ENCODE measurements at places on chromosomes 2 and 18. TPM values are rescaled to one million over a fixed set of nuclear protein-coding genes. Genes with fewer than 3 reads are reported as not detected.

RNASEH1 gene
- total RNA-seq, result 40.8 TPM

DNA sequence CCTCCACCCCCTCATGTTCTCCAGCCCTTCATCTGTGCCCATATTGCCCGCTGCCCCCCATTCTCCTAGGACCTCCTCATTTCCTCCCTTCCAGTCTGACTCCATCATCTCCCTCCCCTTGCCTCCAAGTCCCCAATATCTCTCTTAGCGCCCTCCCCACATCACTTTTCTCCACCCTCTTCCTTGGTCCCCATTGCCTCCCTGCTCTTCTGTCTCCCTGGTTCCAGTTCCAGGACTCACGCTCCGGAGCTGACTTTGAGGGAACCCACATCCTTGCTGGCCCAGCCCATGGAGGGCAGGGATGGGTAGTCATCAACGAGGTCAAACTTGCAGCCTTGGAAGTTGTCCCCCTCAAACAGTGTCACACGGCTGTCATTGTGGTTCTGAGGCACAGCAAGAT, 2.6 kb downstream of the CRYBA2 start:
- no peak for DNase-seq

DNA sequence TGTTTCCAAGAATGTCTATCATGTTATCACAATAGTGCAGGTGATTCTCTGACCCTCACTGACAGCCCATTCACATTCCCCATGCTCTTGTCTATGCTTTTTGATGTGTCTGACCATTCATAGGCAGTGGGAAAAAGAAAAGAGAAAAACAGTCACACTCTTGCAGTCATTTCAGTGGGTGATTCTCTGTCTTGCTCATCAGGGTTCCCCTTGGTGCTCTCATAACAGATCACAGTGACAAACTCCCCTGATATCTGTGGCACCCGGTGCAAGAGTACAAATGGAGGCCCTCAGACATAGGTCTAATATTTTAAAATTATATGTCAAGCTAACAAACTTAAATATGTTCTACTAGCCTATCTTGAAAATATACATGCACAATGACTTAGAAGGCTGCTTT, 72.7 kb upstream of the PPP1CB start:
- DNase-seq, result no peak

IL1R1 gene
- 0.46 TPM for total RNA-seq

DNA sequence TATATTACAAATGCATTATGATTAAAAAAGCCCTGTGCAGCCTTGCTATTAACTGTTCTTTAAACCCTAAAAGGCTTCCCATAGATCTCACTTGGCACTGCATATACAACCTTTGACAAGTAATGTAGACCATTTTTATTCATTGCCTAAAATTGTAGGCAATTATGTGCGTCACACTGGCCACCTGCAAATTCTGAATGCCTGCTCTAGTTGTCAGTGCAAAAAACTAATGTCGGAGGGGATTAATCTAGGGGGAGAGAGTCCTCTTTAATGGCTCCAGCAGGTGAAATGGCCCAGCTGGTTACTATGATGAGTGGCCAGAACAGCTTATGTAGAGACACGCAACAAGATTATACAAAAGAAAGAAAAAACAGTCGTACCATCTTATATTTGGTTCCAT, 123.2 kb downstream of the OLA1 start:
- DNase-seq, result no peak

- DNase-seq, result no peak
Measured at GRCh38 chr18:68919900-68920299, 122.0 kb downstream of the CCDC102B start.

DNA sequence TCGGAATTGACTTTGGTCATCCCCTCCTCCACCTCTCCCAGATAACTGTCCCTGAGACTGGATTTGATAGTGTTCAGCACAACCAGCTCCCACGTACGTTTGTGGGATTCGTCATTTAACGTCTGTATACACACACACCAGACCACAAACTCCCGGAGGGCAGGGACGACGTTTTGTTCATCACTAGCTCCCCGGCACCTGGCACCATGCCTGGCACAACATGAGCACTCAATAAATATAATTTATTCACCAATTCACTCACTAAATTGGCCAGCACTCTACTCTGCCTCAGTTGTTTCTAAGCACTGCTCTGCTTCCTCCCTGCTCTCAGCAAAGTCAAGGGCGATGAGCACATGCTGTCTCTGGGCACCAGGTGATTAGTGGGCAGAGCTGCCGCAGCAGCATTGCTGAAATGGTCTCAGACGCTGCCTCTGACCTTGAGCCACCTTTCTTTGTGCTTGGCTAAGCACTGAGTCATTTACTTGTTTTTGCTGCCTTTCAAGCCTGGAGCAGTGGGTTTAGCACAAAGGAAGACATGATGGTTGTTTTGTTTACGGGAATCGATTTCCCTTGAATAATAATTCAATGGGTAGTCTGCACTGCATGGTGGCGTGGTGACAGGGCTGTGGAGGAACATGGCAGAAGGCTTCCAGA, 19.3 kb upstream of the LOXHD1 start:
- no peak for DNase-seq

- peak; percentile 9 for DNase-seq
Measured at GRCh38 chr2:236661061-236661761, 91.6 kb downstream of the ACKR3 start.

MTIF2 gene
- total RNA-seq, result 34.5 TPM

DNA sequence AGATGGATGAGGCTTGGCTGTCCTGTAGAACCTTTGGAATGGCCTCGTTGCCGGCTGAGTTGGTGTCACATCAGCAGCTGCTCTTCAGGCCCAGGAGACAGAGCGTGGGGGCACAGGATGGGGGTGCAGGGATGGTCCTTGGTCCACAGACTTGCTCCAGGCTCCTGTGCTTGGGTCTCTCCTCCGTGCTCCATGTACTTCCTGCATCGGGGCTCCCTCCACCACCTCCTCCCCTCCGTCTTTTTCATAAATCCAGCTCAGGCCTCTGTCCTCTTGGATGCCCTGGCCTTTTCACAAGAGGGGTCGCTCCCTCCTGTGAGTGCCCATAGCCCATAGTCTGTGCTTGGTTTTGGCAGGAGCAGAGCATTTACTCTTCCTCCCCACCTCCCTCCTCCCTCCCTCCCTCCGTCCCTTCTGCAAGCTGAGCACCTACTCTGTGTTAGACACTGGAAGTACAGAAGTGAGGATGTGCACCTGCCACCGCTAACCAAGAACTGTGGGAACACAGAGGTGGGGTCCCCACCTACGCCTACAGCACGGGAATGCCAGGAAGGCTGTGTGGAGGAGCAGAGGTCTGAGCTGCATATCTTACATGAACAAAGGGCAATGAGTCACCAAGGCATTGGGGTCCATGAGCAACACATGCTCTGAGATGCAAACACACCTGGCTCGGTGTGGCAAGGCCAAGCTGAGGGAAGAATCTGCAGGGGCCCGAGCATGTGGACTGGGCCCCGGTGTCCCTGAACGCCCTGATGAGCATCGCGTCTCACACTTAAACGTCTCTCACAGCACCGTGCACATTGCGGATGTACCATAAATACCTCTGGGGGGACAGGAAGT, 458.7 kb upstream of the HS6ST1 start:
- no peak for DNase-seq

DNA sequence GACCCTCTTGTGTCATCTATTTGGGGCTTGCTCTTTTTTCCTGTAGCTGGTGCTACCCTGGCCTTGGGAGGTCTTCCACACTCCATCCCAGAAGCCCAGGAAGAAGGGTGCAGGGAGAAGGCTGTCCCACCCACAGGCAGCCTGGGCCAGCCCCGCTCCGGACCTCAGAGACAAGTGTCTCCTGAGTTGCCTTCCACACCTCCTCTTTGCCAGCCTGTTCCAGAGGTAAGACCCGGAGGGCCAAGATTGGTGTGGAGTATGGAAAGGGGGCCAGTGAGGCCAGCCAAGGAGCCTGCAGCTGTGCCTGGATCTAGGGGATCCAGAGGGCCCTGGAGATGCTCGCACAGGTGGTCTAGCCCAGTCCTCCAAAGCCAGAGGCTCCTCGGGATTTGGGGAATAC, 40.5 kb downstream of the ST8SIA5 start:
- DNase-seq, result no peak

DNA sequence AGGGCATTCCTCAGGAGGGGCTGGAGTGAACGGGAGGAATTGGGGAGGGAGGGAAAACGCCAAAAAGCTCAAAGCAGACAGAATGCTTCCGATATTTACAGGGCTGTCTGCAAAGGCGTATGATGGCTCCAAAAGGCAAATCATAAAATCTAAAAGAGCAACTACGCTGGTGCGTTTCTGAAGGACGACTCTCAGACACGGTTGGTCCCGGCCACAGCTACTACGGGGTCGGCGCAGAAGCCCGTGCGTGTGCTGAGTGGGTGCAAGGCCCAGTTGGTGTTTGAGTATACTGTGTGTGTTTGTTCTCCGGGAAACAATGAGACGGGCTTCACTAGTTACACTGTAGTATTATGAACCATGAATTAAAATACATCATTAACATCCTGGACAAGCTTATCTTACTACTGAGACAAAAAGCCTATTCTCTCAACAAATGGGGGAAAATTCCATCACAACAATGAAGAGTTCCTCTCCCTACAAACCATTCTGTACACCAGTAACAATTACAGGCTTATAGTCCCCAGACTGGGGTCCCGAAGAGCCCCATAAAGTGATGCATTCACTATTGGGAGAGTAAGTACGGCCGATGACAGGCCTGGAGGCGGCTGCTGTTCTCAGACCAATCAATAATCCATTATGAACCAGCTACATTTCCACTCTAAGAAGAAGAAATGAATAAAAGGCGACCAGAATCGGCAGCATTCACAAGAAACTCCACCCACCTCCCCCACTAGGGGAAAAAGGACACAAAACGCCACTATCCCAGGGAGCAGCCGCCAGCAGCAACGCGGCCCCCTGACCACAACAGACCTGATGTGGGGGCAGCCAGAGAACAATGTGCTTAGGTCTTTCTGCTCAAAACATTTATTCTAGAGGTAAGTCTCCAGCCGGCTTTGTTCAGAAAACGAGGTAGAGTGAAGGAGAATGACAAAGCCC, 43.4 kb downstream of the ZNF516 start:
- no peak for DNase-seq

DNA sequence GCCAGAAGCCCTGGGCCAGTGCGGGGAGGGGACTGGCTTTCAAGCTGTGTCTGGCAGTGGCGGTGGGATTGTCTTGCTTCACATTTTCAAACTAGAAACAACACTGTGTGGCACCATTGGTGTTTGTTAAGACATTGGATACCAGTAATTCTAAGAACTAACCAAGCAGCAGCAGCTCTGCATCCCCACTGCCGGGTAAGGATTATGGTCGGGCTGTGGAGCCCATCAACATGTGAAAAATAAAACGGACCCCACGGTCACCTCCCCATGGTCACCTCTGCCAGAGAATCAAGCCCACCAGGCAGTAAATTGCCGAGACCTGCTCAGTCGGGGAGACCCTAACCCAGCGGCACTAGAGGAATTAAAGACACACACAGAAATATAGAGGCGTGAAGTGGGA, 65.3 kb downstream of the C18orf63 start:
- DNase-seq, result no peak

DNAH7 gene
- 0.07 TPM for total RNA-seq

GRCh38 chr2:146079216-146079615, 1559.3 kb upstream of the ZEB2 start:
- DNase-seq, result no peak

- no peak for DNase-seq
Measured at GRCh38 chr2:2031101-2031500, 286.8 kb upstream of the PXDN start.

DNA sequence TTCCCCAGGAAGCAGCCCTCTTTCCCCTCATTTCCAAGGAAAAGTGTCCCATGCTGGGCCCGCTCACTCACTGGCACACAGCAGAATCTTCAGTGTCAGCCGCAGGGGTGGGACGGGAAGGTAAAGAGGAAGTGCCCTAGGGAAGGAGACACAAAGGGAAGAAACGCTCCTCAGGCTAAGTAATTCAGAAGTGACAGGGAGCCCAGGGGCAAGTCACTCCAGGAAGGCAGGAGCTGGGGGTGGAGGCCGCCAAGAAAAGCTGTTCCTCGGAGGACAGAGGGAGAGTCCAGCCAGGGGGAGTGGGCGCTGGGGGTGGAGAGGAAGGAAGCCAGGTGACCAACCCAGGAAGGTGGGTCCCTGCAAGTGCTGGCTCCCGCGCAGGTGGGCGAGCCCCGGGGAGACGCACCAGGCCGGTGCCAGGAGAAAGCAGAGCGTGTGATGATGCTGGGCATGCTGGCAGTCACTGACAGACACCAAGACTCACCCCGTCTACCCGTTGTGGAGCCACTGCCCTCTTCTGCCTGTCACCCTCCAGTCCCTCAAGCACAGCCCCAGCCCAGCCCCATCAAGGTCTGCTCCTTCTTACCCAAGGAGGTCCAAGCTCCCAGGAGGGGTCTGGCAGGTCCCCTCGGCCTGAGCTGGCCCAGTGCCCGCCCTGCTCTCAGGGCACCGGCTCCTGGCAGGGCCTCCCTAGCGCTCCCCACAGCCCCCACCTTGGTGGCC, 21.7 kb downstream of the HDAC4 start:
- no peak for DNase-seq

HOXD4 gene
- total RNA-seq, result not detected

DNA sequence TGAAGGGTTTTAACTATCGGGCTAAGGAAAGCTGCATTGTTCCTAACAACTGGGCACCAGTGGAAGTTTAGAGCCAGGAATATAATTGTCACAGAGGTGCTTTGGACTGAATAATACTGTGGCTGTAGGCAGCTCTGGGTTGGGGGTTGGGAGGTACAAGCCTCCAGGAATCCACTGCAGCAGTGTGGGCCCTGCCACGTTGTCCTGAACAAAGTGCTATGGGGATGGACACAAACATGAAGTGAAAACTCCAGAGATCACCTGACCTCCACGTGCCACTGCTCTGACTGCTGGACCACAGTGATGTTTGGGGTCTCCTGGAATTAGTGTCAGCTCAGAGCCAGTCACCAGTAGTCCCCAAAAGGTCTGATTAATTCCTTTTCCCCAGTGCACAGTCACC, 110.9 kb downstream of the BCL2 start:
- DNase-seq, result no peak

DNA sequence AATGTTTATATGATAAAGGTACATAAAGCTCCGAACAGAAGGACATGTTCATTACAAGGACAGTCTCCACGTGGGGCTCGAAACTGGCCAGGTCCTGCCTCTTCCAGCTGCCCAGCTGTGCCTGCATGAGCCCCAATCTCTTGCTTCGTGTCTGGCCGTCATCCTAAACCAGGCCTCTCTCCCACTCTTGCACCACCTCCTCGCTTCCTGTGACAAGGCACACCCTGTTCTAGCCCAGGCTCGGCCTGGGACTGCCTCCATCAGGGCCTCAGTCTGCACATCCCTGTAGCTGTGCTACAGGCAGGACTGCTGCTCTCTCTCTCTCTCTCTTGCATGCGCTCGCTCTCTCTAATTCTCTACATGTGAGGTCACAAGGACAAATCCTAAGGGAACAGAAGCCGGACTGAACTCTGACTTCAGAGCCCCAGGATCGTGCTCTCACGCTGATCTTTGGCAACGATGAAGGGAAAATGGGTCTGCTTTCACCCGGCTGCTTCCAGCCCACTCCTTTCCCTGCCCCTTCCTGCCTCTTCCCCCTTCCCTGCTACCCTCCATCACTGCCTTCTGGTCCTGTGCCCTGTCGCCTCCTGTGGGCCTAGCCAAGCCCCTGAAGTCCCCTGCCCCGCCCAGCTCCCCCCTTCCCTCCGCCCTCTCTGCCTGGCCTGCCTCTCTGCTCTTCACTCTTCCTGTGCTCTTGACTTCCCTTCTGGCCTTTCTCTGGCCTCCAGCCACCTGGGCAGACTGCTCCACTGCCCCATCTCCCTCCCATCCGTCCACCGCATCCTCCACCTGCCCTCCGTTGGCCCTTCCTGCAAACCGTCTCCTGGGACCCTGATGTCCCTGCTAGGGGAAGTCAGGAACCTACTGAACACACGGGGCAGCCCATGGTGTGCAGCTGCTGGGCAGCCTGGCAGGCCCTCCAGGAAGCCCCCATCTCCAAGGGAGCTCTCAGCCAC, 7.8 kb upstream of the GPR55 start:
- no peak for DNase-seq

- no peak for DNase-seq
Measured at GRCh38 chr2:235500761-235501672, 7.2 kb downstream of the AGAP1 start.
